ENCODE measurements at places on chromosomes 6 and 20.

DNA sequence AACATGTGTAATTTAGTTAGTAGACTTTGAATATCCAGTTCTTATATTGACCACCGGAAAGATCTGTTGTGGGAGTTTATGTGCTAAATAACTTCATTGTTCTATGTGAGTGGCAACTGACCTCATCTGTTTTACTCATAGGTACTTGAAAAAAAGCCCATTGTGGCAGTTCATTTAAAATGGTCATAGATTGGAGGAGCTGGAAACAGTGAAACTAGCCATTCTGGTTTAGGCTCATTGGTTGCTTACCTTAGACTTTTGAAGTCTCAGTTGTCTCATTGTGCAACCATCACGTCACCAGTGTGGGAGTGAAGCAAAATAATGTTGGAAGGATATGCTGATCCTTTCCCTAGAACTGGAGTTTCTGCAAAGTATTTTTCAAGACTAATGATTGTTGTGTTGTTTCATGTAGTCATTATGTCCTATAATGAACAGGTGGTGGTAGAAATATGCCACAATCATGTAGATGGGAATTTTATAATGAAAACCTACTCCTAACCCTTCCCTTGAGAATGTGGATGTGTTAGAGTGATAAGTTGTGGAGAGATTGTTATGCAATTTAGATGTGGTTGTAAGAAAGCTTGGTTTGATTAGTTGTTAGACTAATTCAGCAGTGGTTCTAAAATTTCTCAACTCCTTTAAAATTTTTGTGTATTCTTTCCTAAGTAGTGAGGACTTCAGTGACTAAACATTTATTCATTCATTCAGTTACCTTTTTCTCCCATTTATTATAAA, 18.3 kb downstream of the DSP start:
- peak; percentile 82 for DNase-seq

DNA sequence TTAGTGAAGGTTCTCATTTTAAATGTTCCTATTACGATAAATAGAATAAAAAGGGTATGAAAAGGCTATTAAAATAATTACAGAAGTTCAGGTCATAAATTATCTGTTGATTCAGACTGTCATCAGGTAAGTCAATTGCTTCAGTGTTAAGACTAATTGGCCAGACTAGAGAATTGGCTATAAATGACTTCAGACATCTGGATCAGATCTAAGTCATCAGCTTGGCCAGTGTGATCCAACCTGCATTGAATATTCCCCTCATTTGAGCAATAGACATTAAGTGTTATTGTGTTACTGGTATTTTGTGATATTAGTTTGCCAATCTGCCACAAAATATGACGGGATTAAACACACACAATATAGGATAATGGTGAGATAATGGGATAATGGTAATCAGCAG, 377.6 kb upstream of the CITED2 start:
- no peak for DNase-seq

GRCh38 chr20:64083378-64083803, 807 bp downstream of the LKAAEAR1 start:
- DNase-seq = peak; percentile 76

DNA sequence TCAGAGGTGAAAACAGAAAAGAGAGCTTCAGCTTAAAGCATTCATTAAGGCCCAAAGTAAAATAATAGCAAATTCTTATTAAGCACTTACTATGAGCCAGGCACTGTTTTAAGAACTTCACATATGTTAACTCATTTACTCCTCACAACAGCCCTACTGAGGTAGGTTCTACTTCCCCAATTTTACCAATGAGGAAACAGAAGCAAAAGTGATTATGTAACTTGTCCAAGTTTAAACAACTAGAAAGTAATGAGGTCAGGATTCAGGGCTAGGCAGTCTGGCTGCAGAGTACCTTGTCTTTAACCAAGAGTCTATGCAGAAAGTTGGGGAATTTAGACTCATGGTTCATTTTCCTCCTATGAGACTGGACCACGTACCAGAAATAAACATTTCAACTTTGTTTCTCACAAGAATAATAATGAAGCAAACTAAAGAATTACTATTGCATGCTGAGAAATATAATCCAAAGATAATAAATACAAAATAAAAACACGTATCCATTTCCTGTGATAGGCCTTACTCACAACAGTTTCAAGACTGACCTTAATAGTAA, 3.8 kb downstream of the COL21A1 start:
- DNase-seq = no peak

DNA sequence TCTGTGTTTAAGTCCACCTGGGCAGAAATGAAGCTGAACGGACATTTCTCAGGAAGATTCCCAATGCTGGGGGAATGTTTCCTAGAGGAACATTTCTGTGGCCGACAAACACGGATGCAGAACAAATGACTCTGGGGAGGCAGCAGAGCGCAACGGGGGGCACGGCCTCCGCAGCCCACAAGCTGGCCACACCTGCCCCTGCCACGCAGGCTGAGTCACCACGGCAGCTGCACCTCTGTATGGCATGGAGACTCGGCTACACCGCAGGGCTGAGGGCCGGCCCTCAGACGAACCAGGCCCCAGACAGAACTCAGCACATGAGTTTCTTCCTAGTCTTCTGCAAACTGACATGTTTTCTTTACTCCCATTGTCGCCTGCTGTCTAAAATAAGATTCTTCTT, 10.0 kb upstream of the PRR18 start:
- no peak for DNase-seq

GRCh38 chr6:126352514-126352913, 12.6 kb downstream of the CENPW start:
- no peak for DNase-seq

GRCh38 chr20:57904314-57905105, 194.7 kb upstream of the PMEPA1 start:
- no peak for DNase-seq

DNA sequence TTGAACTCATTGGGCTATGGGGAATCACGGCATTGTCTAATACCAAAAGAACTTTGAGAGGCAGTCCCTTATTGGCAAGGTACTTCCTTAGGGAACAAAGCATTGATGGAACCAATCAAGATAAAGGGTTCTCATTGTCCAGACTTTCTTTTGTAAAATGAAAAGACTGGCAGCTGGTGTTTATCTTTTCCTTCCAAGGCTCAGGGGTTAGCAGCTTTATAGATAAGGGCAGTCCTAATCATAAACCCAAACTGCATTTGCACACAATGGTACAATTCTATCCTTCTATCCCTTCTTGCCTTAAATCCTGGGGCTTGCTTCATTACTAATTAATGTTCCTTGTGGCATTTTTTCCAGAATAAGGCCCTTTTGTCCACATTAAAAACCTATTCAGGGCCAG, 28.6 kb downstream of the CDK19 start:
- DNase-seq = no peak

- no peak for DNase-seq
These were observed 27.0 kb upstream of the AGPAT4 start for GRCh38 chr6:161300823-161301222.

DNA sequence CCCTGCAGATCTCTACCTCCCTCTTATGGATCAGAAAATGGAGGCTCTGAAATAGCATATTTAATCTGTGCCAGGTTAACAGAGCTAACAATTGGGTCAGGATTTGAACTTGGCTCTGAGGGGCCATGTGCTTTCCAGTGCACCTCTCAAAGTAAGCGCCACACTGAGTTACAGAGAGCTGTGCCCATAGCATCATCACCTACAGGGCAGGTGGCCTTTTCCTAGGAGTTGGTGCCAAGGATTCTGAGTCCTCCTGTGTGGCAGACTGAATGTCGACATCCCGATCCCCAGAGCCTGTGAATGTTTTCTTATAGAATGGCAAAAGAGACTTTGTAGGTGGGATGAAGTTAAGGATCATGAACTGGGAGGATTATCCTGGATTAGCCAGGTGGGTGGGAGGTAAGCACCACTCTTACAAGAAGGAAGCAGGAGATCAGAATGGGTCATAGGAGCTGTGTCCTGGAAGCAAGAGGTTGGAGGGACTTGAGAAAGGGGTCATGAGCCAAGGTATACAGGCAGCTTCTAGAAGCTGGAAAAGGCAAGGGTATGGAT, 68.0 kb upstream of the TBC1D7 start:
- DNase-seq = no peak

GRCh38 chr6:140602431-140603248, 1228.2 kb upstream of the CITED2 start:
- DNase-seq = no peak

GRCh38 chr20:2922957-2923356, 49.7 kb downstream of the PTPRA start:
- peak; percentile 16 for DNase-seq

- DNase-seq = no peak
These were observed 211.4 kb upstream of the SMLR1 start for GRCh38 chr6:130615816-130616215.

GRCh38 chr6:42978487-42978838, 518 bp downstream of the PEX6 start:
- DNase-seq = peak; percentile 41

- no peak for DNase-seq
These were observed 225.1 kb upstream of the SSTR4 start for GRCh38 chr20:22810030-22810429.

GRCh38 chr6:118776607-118777549, 117.1 kb upstream of the ASF1A start:
- DNase-seq = peak; percentile 78

GRCh38 chr6:124877468-124877867, 84.8 kb upstream of the RNF217 start:
- DNase-seq = no peak

DNA sequence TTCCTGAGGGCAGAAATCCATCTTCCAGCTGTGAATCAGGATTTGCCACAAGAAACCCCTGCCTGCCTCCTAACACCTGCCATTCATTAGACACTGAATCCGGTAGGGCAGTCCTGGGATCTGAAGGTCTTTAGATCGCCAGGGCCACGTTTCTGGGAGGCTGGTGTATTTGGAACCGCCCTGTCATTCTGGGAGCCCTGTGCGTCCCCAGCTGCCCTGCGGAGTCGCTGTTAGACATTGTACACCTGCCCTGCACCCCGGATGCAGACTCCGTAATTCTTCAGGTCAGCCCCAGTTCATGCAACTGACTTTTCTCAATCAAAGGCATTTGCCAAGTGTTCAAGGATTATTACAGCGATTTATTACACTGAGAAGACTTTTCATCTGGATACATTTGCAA, 193.2 kb downstream of the TBC1D7 start:
- no peak for DNase-seq

- no peak for DNase-seq
These were observed 72.0 kb upstream of the TBX18 start for GRCh38 chr6:84836366-84836765.

- no peak for DNase-seq
These were observed 12.9 kb upstream of the EZR start for GRCh38 chr6:158832026-158832425.

- DNase-seq = no peak
These were observed 137.9 kb downstream of the RPS12 start for GRCh38 chr6:132952031-132952867.

DNA sequence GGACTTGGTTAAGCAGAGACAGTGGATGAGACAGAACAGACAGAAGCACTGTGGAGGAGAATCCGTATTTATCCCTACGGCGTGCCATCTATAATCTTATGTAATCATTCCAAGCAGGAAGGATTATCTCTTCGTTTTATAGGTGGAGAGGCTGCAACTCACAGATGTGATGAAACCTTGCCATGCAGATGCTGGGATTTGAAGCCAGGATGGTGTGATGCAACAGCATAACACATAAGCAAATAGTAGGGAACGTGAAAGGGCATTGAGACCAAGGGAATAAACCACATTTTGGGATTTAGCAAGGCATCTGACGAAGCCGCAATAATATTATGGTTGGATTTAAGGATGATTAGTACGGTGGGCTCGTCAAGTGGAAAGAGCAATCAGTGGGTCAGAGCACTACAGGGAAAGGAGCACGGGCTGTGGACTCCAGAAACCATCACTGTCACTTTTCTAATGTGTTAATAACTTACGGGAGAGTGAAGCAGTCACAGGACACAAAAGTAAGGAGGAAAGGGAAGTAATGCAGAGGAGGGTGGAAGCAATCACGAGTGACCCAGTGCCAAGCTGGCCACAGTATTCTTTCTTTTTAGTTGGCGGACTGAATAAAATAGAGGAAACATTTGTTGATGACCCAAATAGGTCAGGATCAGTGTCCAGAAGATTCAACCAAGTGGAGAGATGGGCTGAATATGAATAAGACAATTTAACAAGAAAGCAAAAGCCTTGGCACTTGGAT, 119.6 kb upstream of the EDN1 start:
- DNase-seq = no peak

DNA sequence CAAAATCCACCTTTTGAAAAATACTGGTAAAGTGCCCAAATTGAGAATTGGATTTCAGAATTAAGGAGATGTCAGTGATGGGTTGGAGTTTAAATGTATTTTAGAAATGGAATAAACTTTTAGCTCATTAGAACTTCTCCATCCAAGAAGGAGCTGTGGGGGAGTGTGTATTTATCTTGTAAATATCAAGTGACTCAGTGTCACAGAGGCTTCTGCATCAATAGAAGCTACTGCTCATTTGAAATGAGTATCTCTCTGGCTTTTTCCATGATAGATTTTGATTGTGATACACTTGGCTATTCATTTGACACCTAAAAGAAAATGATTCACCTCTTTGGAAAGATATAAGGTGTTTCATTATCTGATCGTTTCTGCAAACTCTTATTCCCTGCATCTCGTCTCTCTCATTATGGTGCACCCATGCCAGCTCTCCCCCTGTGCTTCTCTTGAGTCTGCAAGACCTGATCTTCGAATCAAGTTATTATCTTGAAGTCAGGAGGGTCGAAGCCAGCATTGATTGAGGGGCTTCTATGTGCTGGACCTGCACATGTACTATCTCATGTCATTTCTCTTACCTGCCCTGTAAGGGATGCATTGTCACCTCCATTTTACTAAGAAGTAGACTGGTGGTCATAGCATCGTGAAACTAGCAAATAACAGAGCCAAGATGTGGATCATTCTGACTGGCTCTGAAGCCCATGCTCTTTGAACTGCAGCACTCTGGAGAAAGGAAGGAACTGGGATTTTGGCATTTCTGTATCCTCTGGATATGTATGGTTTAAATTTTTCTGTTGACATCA, 30.1 kb downstream of the VAPB start:
- no peak for DNase-seq

DNA sequence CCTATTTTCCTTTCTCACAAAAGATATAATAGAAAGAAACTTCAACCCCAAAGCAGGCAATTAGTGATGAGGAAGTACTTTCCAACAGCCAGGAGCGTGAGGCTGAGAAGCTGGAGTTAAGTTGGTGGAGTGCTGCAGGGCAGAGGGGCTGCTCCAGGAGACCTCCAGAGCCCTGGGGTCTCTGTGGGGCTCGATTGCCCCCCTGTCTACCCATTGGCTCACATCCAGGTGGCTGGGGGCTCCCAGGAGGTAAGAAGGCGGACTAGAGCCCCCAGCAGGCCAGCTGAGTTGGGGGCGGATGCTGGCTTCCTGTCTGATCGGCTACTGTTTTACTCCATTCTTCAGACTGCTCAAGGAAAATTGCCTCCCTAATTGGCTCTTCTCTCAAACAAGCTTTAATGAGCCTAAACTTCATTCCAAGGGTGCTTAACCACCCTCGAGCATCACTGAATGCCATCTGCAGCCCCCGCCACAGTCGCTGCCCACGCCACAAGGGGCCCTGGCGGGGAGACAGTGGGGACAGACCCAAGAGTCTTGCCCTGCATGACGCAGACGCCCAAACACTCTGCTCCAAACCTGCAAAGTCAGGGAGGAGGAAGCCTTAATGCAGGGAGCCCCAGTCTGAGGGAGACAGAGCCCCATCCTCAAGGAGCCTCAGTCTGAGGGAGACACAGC, 78.6 kb downstream of the MDGA1 start:
- no peak for DNase-seq

GRCh38 chr20:57890202-57890800, 180.5 kb upstream of the PMEPA1 start:
- no peak for DNase-seq

GRCh38 chr6:88167352-88167937, 1.3 kb upstream of the CNR1 start:
- no peak for DNase-seq

GRCh38 chr20:38790200-38791053, 15.1 kb upstream of the PPP1R16B start:
- no peak for DNase-seq
